ENCODE measurements at places on chromosomes 6 and 20. TPM values are rescaled to one million over a fixed set of nuclear protein-coding genes. Genes with fewer than 3 reads are reported as not detected.

Gene SLC17A2
- polyA plus RNA-seq, result not detected

Gene C20orf204
- polyA plus RNA-seq, result not detected

Gene EEF1A1
- polyA plus RNA-seq, result 11,514 TPM

Gene C6orf163
- 0.56 TPM for polyA plus RNA-seq

Gene NRSN1
- not detected for polyA plus RNA-seq

Gene CLIC5
- polyA plus RNA-seq, result 1.9 TPM

Gene KIF25
- not detected for polyA plus RNA-seq

Gene HLA-DRB1
- 1,928 TPM for polyA plus RNA-seq

Gene BMP6
- polyA plus RNA-seq, result 0.89 TPM

Gene MYLK2
- not detected for polyA plus RNA-seq

Gene F13A1
- 3.7 TPM for polyA plus RNA-seq

Gene KHDC1
- polyA plus RNA-seq, result 3.1 TPM

Gene DEFB128
- not detected for polyA plus RNA-seq

Gene PTCHD4
- not detected for polyA plus RNA-seq

Gene C6orf58
- not detected for polyA plus RNA-seq

Gene LSM2
- polyA plus RNA-seq, result 100 TPM

Gene SPATS1
- polyA plus RNA-seq, result not detected

Gene BEND3
- 0.90 TPM for polyA plus RNA-seq

Gene FUT9
- not detected for polyA plus RNA-seq
